HCT116 (cell line): ENCODE measurements at places on chromosomes 1 and 21. TPM values are rescaled to one million over a fixed set of nuclear protein-coding genes. Genes with fewer than 3 reads are reported as not detected.

The KRTAP21-2 gene
- not detected for total RNA-seq

The CXADR gene
- 21.6 TPM for total RNA-seq

GRCh38 chr1:237736372-237737029 is 154.2 kb downstream of the ZP4 start:
- no peak for DNase-seq
- H3K4me1 ChIP-seq, result no peaks in the 10 kb centered on the region
- no peak overlapping the region for H3K4me3 ChIP-seq
- no peak overlapping the region for H3K27ac ChIP-seq
- H3K36me3 ChIP-seq, result no peaks in the 10 kb centered on the region

- no peaks in the 10 kb centered on the region for H3K4me1 ChIP-seq
- peaks cover 94% of the 10 kb centered on the region for H3K36me3 ChIP-seq
- no peak overlapping the region for H3K4me3 ChIP-seq
- DNase-seq, result no peak
- no peaks in the 10 kb centered on the region for H3K27me3 ChIP-seq
Observed at GRCh38 chr1:33327587-33328325, 6.9 kb upstream of the A3GALT2 start.

GRCh38 chr1:94979656-94980581 is 53.0 kb upstream of the CNN3 start:
- H3K27ac ChIP-seq, result no peak overlapping the region
- H3K27me3 ChIP-seq, result no peaks in the 10 kb centered on the region
- no peak for DNase-seq
- no peaks in the 10 kb centered on the region for H3K4me1 ChIP-seq

DNA sequence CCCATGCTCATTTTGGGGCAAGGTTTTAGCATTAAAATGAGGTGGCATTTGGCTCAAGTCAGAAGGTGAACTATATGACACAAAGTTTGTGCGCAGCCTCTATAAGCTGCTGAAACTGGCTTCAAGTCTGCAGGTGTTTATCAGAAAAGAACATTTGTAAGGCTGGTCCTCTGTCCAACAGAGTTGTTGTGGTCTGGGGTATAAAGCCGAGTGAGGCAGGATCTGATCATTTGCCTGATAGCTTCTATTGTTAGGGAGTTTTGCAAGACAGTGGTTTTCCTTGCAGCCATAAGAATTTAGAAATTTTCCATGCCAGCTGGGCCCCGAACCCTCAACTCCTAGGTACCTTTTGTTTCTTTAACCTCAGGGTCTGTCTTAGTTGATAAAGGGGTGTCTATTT is 130.8 kb downstream of the PGBD5 start:
- no peak overlapping the region for H3K27ac ChIP-seq
- no peaks in the 10 kb centered on the region for H3K36me3 ChIP-seq
- H3K4me1 ChIP-seq, result no peaks in the 10 kb centered on the region
- DNase-seq, result no peak
- no peak overlapping the region for H3K4me3 ChIP-seq
- H3K27me3 ChIP-seq, result peaks cover 11% of the 10 kb centered on the region; the same call in 1 of the 2 replicates
